ENCODE measurements at places on chromosomes 16 and 17.

DNA sequence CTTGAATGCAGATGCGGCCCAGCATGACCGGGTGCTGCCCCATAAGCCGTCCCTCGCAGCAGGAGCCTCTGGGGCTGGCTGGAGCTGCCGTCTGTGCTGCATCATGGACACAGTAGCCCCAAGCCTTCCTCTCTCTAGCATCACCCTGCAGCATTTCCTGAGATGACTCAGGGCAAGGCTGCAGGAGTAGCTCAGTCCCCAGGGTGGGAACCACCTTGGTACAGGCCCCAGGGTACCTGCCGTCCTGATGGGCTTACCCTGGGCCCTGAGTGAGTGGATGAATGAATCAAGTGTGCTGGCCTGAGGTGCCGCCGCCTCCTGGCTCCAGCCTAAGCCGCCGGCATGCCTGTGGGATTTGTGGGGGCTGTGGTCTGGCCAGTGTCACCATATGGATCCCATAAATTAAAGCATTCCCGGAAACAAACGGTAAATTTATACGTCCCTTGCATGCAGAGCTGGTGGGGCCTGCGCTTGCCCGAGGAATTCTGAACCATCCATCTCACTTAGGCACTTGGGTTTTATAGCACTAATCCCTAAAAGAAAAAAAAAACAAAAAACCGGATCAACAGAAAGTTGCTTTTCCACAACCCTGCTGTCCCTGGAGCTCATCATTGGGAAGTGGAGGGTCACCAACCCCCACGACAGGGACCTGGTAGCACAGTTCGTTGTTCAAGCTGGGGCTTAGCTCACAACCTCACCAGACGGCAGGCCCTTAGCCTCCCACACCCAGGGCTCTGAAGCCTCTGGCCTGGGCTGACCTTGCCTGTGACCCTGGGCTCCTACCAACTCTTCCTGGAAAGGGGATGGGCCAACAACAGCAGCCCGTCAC is 242.6 kb upstream of the CIBAR2 start:
- DNase-seq, result no peak

- peak; percentile 23 for DNase-seq
Observed at GRCh38 chr17:66373944-66374817, 71.8 kb downstream of the PRKCA start.

GRCh38 chr17:52536489-52536888 is 378.0 kb upstream of the CA10 start:
- DNase-seq, result no peak

GRCh38 chr16:52740766-52741165 is 193.8 kb upstream of the TOX3 start:
- DNase-seq, result no peak

DNA sequence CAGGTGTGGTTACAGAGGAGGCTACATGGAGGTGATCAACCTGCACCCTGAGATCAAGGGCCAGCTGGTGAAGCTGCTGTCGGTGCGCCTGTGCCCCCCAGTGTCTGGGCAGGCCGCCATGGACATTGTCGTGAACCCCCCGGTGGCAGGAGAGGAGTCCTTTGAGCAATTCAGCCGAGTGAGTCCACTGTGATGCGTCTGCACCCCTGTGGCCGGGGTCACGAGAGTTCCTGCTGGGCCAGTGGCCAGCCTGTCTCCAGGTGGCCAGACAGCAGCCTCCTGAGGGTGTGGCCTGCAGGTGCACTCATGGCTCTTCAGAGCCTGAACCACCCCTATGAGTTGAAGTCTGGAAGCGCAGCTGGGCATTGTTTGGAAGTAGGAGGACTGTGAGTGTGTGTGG is 38.1 kb downstream of the GPT2 start:
- no peak for DNase-seq

DNA sequence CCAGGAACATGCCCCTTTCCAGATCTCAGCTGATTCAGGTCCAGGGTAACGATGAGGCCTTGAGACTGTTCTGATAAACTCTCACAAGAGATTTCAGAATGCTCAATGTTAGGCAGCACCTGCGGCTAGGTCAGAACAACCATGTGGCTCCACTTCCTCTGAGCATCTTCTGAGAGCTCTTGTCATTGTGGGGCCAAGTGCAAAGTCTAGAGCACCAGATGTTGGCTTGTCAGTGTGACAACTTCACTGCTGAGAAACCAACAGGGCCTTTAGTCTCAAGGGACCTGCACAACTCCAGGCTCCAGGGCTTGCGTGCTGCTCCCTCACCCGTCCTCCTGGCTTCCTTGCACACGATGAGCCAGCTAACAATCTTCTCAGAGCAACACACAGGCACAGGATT is 29.0 kb downstream of the FCSK start:
- no peak for DNase-seq

Measured in nucleus accumbens (tissue), 56 donors.